Stomach (tissue), 19 donors: ENCODE measurements at places on chromosomes 2 and 18.

DNA sequence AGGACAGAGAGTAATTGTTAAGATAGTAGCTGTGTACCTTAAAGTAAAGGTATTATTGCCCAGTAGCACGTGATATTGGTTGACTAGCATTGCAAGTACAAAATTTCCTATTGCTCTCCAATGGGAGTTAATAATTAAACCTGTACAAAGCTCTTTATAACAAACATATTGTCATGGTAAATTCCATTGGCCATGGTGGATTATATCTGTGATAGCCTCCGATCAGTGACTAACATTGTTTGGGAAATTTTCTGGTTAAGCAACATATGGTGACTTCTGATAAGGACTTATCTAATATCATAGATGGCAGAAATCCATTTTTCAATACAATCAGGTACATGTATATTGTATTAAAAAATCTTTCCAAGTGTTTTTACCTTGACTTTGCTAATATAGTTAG lies 360.8 kb downstream of the DCC start:
- no peak for DNase-seq

- DNase-seq, result no peak
Observed at GRCh38 chr18:59011786-59012185, 127.9 kb upstream of the SEC11C start.

- no peak for DNase-seq
Observed at GRCh38 chr2:220756653-220757052, 815.5 kb downstream of the EPHA4 start.

- DNase-seq, result no peak
Observed at GRCh38 chr18:59466980-59467379, 107.9 kb upstream of the LMAN1 start.

- no peak for DNase-seq
Observed at GRCh38 chr2:237446338-237446665, 32.3 kb upstream of the COL6A3 start.

DNA sequence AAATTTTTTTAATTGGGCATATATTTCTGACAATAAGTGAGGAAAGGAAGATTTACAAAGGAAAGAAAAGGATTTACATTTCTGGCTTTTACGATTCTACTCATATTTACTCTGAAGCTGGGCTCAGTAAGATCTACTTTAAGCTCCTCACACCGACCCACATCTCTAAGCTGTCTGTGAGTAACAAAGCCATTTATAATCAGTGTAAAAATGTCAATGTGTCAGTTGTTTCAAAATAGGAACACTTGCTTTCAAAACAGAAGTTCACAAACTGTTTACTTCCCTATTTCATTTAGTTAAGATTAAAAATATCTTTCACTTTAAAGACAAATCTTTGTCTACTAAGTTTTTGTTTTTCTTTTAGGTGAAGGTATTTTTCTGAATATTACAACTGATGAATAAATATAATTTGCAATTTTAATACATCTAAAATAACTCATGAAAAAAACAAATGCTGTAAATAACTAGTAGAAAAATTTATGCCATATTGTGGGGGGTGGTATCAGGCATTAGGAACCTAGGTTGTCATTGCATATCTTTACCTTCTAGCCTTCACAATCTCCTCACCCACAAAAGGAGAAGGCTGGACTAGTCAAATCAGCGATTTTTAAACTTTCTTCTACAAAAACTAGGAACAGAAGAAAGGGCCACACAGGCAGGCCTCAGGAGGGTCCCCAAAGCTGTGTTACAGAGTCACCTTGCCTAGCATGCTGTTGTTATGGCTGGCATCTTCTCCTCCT lies 64.5 kb downstream of the TMEM131 start:
- DNase-seq, result no peak

DNA sequence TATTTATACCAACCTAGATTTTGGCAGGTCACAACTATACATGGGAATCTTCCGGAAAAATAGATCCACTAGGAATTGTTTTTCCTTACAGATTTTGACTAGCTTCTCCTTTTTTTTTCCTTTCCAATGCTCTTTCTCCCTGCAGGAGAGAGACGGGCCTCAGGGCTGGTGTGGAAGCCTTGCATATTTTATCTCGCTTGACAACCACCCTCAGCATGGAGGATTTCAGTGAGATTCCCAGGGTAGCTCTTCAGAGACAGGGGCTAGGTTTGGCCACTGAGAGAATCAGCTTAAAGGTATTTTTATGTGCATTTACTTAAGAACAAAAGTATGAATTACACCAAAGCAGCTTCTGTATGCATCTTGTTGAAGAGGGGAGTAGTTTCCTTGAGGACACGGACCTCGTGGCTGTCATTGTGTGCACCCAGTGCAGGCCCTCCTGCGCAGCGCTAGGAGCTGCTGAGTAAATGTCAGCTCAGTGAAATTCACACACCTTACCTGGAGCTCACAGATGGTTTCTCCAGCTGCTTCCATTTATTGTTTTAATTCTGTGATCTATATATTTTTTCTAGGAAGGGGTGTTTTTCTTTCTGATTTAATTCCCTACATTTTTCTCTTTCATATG lies 54.4 kb downstream of the TRAPPC12 start:
- no peak for DNase-seq

DNA sequence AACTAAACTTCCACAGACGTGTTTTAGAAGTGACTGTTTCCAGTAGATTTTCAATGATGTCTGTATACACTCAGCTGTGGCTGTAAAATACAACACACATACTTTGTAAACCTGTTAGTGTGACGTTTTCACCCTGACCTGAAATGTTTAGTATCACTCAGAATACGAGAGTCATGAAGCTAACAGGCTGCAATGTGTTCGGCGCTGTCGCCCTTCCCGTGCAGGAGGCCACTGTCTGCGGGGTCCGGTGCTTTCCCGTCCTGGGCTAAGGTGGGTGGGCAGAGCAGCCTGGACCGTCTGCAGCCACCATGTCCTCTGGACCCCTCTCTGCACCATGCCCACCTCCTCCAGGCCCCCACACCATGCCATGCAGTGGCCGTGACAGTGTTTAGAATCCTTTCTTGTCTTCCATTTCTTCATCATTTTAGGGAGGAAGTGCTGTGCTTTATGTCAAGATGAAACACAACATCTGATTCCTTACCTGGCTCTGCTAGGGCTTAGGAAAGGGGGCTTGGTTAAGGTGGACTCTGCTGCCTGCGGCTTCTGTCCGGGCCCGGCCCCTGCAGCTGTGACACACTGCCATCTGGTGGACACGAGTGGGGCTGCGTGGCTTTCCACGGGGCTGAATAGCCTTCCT lies 53.8 kb upstream of the RBM44 start:
- DNase-seq, result peak; percentile 90

GRCh38 chr2:164066095-164066494 lies 330.3 kb upstream of the FIGN start:
- no peak for DNase-seq
